GM12878 (cell line): ENCODE measurements at places on chromosomes 2 and 18. TPM values are rescaled to one million over a fixed set of nuclear protein-coding genes. Genes with fewer than 3 reads are reported as not detected.

Gene PTPRN
- total RNA-seq = not detected in 2 replicates

Gene KCNS3
- not detected in 2 replicates for total RNA-seq

Gene IL1R1
- 0.61 and 1.1 TPM in 2 replicates for total RNA-seq

Gene TYMS
- 219 and 224 TPM in 2 replicates for total RNA-seq

Gene TTC31
- total RNA-seq = 27.3 and 30.5 TPM in 2 replicates

Gene CBLN2
- 0.21 and 0.38 TPM in 2 replicates for total RNA-seq

Gene CLEC4F
- total RNA-seq = not detected in 2 replicates

Gene MC5R
- total RNA-seq = not detected in 2 replicates

Gene EFEMP1
- 0.24 and 0.33 TPM in 2 replicates for total RNA-seq

Gene ECEL1
- total RNA-seq = 0.08 TPM in 1 of 2 replicates, not detected in the other

Gene TTR
- total RNA-seq = 0.93 and 1.2 TPM in 2 replicates

Gene DOCK10
- 81.5 and 90.8 TPM in 2 replicates for total RNA-seq
